ENCODE measurements at places on chromosomes 5 and 9.

DNA sequence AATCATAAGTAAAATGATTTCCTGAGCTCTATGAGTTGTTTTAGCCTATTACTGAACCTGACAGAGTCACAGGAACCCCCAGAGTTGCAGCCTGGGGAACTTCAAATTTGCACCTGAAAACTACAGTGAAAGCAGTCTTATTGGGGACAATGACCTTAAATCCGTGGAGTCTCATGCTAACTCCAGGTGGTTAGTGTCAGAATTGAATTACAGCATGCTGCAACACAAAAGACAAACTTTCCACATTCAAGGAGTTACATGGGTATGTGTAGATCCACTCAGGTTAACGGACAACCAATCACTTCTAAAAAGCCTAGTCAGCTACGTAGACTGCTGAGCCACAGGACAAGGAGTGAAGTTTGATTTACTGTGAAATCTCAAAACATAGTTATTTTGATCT lies 49.7 kb downstream of the PLPP1 start:
- peak; percentile 60 for DNase-seq

DNA sequence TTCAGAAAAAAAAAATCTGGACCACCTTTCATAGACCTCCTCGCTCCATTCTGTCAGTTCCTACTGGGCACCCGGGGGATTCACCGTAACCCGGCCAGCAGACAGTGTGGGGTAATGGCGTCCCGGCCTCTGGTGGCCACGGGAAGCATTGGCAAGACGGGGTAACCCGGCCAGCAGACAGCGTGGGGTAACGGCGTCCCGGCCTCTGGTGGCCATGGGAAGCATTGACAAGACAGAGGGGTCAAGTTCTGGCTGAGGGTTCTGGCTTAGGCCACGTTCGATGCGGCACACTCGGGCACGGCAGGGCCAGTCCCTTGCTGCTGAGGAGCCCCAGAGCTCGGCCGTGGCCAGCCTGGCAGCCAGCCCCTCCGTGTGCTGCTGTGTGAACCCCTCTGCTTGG lies 116.2 kb upstream of the RAPGEF1 start:
- DNase-seq: peak; percentile 93

DNA sequence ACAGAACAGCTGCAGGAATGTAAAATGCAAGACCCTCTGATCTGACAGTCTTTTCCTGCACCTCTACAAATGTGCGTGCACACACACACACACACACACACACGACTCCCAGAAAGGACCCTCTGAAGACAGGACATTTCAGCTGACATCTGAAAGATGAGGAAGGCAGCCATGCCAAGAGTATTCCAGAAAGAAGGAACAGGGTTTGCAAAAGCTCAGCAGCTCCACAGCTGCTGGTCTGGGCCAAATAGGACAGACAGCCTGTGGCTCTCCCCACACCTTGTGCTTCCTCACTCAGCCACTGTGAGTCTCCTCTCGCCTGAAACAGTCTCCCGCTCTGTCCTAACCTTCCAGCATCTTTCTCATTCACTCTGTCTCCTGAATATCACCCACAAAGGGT lies 189.0 kb downstream of the PALM2AKAP2 start:
- DNase-seq: peak; percentile 74

DNA sequence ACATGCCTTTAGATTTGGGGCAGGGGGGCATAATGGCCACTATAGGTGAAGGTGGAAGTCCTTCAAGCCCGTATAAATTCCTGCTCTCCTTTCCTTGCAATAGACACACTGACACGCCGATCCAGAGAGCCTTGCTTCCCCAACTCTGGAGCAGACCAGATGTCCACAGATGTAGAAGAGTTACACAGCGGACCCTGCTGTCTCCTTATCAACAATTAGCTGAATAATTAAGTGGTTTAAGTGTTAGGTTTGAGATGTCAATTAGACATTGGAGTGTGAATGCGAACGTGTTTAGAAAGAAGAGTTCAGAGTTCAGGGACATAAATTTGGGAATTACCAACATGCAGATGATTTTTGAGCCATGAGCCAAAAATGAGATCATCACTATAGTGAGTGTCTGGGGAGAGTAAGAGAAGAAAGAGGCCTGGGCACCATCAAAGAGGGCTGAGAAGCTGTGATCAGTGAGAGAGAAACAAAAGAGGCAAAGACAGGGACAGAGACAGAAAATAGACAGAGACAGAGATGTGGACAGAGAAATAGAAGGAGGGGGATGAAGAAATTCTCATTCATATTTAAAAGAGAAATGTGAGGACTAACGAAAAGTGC lies 734.4 kb upstream of the ADAMTS16 start:
- DNase-seq: no peak

GRCh38 chr5:65391591-65391990 lies 90.1 kb downstream of the ADAMTS6 start:
- DNase-seq: no peak

- DNase-seq: no peak
These were observed 14.4 kb upstream of the PLEKHG4B start for GRCh38 chr5:77546-77945.

DNA sequence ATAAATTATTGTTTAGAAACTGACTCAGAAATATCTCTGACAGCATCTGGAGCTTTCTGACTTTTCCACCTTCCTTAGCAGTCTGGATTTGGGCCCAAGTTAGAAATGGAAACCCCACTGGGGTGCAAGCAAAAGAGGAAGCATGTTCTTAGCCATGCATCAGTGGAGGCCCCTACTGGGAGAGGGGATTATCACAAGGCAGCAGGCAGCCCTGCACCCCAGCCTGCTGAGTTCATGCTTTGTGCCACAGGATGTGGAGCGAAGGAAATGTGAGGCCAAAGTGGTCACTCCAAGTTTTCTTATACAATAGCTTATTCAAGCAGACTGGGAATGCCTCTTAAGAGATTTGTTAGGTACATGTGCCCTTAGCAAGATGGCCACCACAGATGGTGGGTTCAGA lies 146.5 kb upstream of the TLX3 start:
- DNase-seq: peak; percentile 82

DNA sequence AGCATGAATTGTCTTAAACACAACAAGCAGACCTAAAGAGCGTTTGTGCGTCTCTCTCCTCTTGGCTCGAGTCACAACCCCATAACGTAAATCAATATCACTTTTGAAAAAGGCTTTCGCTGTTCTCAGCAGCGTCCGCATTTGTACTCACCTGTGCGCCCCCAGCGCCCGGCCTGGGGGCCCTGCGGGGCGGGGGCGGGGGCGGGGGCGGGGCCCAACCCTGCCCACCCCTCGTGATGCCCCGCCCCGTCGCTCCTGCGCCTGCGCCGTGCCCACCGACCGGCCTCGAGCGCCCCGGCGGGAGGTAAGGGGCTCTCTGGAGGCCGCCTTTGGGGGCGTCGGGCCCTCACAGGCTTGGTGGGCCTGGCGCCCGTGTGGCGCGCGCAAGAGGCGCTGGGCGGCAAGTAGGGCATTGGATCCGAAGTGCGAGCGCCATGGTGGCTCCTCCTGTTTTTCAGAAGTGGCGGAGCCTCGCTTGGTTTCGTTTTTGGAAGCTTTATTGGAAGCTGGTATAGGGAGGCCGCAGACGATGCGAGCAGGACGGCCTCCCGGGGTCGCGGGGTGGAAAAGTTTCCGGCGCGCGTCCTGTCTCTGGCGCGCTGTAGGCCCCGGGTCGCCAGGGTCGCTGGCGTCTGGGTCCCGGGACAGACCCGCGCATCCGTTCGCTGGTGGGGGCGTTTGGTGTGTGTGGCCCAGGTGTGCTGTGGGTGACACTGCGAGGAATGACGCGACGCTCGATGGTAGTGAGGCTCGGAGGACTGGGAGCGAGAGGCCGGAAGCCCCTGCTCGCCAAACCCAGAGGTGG lies at the start of gene STX17:
Gene STX17, plus strand, starts transcription at position 252 of the 805 bp plus-strand sequence. CDS start 8,586 bp downstream, outside the sequence.
- DNase-seq: peak; percentile 92

GRCh38 chr5:73692166-73692640 lies 66.2 kb downstream of the ARHGEF28 start:
- DNase-seq: no peak

GRCh38 chr5:144206141-144206540 lies 35.5 kb downstream of the KCTD16 start:
- no peak for DNase-seq

GRCh38 chr5:180558232-180558631 lies 33.1 kb downstream of the SCGB3A1 start:
- no peak for DNase-seq

DNA sequence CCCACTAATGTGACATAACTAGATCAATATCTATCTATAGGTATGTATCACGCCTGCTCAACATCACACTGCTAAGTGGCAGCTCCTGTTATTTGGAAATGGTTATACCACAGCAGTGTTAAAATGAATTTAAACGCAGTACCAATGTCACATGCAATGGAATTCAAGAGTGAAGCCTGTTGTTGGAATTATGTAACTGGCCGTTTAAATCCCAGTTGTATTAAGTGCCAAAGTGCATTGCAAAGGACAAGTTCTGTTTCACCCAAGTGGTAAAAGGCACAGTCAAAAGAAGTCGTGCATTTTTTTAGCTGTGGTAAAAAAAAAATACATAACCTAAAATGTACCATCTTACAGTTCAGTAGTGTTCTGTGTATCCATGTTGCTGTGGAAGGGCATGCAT lies 4.3 kb downstream of the NTRK2 start:
- no peak for DNase-seq

GRCh38 chr5:152097128-152097527 lies 172.5 kb upstream of the GLRA1 start:
- DNase-seq: no peak

- no peak for DNase-seq
These were observed 12.9 kb upstream of the CDC42SE2 start for GRCh38 chr5:131250751-131251475.

GRCh38 chr5:86986837-86987236 lies 280.8 kb upstream of the RASA1 start:
- DNase-seq: no peak

GRCh38 chr5:150596313-150596712 lies 44.1 kb upstream of the SYNPO start:
- no peak for DNase-seq

DNA sequence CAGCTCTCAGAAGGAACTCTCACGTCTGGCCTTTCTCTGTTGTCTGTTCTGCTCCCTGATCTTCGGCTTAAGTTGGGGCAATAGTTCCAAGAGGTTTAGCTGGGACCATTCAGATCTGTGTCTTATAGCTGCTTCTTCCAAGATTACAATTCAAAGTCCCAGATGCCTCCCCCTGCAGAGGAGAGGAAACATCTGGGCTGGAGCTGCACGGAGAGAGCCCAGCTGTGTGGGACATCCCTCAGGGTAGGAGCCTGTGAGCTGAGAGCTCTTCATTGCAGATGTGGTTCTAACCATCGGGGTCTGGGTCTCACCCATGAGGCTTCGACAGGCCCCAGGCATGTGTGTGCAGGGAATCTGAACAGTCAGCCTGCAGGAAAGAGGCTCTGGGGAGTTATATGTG lies 9.0 kb upstream of the PHF19 start:
- DNase-seq: no peak

- no peak for DNase-seq
These were observed 14.5 kb downstream of the CATSPER3 start for GRCh38 chr5:134982230-134982629.

GRCh38 chr5:176608937-176609723 lies 826 bp downstream of the GPRIN1 start:
- DNase-seq: no peak

- DNase-seq: no peak
These were observed 249.5 kb downstream of the ISL1 start for GRCh38 chr5:51632793-51633192.

GRCh38 chr9:134350416-134350994 lies 24.2 kb downstream of the RXRA start:
- no peak for DNase-seq

- DNase-seq: peak; percentile 93
These were observed at the start of gene FBXL7 for GRCh38 chr5:15499528-15500324. TSS of gene FBXL7 (plus strand) at chr5:15500180.

DNA sequence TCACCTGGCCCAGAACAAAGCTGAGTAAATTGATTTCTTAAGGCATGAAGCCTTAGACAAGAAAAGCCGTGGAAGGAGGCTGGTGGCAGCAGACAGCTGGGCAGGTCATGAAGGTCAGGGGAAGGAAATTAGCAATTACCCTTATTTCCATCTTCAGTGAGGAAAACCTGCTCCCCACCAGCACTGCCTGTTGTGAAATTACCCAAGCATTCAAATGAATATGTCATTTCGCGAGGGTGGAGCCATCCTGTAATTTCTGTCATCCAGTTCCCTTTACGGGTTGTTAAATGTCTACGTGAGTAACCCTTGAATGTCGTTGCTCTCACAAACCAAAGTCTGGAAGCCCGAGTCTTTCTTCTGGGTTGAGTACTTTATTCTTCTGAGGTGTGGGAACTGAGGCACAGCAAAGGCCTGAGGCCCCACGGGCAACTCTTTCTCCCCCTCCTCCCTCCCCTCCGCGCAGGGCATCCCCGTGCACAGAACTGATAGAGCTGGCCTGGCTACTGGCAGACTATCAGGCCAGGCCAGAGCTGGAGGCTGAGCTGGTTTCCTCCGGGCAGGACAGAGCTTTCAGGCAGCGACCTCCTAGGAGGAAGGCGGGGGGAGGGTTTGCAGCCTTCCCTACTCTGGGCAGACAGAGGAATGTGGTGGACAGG lies 22.0 kb upstream of the AK3 start:
- peak; percentile 89 for DNase-seq

- DNase-seq: no peak
These were observed 4.2 kb downstream of the ZBTB43 start for GRCh38 chr9:126809068-126809467.

DNA sequence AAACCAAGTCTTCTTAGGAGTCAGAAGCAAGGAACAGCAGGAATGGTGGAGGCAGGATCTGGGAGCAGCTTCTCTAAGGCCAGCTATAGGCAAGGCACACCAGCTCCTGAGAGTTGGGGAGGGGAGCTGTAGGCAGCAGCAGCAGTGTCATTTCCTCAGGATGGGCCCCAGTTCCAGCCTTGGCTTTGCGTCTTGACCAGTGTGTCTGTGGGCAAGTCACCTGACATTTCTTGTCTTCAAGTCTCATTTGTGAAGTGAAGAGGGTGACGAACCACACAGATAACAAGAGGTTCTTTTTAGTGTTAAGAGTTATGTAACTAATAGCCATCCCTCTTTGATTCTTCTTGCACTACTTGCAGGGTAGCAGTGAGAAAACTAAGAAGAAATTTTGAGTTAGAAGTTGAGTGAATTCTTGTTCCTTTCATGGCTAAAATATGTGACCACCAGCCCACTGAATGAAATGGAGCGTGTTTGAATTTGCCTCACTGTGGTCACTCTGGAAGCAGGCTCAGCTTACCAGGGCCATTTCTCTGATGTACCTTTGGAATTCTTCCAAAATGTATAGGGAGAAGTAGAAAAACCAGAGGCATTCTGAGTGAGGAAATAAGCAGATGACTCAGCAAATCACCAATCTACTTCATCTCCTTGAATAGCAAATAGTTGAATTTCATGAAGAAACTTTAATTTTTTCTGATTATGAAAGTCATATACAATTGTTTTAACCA lies 42.4 kb downstream of the RHOBTB3 start:
- no peak for DNase-seq

GRCh38 chr9:118305331-118305730 lies 601.1 kb downstream of the TLR4 start:
- no peak for DNase-seq

DNA sequence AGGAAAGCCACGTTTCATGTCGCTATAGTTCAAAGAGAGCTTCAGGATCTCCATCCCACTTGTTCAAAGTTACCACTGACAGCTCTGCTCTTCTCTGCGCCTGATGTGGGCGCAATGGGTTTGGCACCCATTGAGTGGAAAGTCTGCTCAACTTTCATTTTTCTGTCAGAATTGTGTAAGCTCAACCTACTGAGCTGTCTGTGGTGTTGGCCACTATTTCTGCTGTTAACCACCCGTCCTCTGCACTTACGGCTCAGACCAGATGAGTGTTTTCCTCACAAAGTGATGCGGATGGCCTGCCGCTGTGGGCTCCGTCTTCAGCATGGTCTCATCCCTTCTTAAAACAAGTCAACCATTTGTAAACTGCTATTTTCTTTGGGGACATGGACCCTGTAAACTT lies 131.2 kb downstream of the WNK2 start:
- no peak for DNase-seq

- no peak for DNase-seq
These were observed 129.3 kb downstream of the MRPL36 start for GRCh38 chr5:1670351-1670750.

Data from endodermal cell (in vitro differentiated cells).